ENCODE measurements at places on chromosomes 12 and 14.
A peak's percentile ranks its signal among the peaks of the same experiment; 100 is the strongest.

- DNase-seq: peak; percentile 68
These were observed 6.0 kb downstream of the GAPDH start for GRCh38 chr12:6540181-6540877.

DNA sequence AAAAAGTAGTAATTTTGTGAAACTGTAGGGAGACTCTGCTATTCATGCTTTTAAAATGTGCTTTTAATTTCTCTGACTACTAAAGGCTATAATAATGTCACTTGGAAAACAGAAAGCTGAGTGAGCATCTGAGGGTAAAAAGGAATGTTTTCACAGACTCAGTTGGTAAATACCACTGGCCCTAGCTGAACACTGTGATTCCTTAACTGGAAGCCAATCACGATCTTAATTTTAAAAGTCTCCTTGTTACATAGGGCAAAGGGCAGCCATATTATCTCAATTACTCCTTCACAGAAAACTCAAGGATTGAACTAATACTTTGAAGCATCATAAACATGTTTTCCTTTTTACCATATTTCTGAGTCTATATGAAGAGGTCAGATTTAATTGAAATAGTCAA lies 41.9 kb downstream of the PAWR start:
- DNase-seq: no peak

DNA sequence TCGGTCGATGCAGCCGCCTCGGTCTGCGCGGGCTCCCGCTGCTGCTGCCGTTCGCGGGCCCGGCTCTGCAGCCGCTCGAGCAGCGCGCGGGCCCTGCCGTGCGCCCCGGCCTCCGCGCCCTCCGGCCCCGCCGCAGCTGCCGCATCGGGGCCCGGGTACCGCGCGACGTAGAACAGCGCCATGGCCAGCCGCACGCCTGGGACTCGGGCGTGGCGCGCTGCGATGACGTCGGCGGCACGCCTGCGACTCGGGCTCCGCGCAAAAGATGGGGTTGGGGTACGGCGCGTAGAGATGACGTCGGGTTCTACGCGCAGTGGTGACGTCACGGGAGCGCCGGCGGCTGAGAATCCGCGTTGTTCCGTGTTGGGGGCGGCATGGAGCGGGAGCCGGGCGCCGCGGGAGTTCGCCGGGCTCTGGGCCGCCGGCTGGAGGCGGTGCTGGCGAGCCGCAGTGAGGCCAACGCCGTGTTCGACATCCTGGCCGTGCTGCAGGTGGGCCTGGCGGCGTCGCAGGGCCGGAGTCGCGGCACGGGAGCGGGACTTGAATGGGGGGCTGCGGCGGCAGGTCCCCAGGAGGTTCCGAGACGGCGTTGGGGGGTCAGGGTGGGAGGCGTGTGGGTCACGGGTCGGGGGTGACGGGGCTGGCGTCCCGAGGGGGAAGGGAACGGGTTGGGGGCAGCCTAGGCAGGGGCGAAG lies at the start of the genes DDX51 and NOC4L:
Gene DDX51 (minus strand): TSS at position 205 of the 695 bp plus-strand sequence. CDS start 23 bp downstream, at position 182.
Gene NOC4L (plus strand): TSS at position 343 of the 695 bp plus-strand sequence. CDS start 32 bp downstream, at position 375.
- DNase-seq: peak; percentile 98

DNA sequence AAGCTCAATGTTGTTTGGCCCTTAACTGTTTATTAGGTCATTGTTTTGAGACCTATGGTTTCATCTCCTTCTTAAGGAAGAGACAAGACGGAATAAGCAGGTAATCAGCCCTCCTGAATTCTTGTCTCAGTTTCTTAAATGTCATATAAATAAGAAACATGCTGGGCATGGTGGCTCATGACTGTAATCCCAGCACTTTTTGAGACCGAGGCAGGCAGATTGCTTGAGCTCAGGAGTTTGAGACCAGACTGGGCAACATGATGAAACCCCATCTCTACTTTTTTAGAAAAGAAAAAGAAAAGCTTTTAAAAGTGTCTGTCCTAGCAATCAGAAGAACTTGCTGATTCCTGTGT lies 5.1 kb downstream of the MTRFR start:
- DNase-seq: no peak

DNA sequence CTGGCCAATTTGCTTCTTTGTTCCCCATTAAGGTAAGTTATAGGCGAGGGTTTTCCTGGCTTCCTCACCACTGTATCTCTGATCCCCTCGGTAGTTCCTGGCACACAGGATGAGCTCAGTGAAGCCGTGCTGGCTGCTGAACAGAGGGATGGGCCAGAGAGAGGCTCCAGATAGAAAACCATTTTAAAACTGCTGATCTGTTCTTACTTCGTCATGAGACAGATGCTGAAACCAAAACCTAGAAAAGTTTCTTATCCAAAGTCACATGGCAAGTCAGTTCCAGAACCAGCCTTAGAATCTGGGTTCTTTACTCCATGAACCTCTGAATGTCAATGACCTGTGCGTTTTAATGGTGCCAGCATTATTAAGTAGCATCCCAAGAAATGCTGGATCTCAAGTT lies 76.3 kb upstream of the RIN3 start:
- no peak for DNase-seq

- DNase-seq: no peak
These were observed 27.7 kb downstream of the PPP4R3A start for GRCh38 chr14:91482263-91483013.

DNA sequence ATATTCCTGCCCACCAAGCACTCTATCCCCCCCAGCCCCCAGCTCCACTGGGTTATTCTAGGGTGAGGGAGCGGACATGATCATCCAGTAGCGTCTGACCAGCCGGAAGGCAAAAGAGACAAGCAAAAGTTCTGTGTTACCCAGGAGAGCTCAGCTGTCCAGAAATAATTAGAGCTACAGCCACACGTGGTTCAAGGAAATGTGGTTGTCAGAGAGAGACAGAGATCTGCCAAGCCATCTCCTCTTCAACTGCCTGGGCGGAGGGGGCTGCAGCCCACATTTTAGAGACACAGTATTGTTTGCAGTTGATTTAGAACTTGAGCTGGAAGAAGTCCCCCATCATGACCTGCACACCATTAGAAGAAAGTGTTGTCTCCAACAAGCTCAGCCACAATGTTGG lies 30.4 kb downstream of the DAO start:
- no peak for DNase-seq

DNA sequence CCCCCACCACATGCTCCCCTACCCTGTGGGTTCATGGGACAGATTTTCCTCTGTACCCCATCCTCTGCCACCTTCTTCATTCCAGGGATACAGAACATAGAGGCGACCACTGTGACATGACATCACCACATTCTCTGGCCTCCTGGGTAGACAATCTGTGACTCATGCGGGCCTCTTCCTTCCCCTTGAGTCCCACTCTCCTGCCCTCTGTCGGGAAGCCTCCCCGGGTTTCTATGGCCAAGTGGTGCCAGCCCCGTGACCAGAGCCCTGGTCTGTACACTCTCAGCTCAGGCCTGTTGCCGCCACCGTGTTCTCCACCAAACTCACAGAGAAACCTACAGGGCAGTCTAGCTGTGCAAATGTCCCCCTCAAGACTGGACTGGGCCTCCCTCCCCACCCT lies 8.0 kb downstream of the CLMN start:
- DNase-seq: no peak

GRCh38 chr12:79358716-79359300 lies 332.0 kb downstream of the PAWR start:
- no peak for DNase-seq

DNA sequence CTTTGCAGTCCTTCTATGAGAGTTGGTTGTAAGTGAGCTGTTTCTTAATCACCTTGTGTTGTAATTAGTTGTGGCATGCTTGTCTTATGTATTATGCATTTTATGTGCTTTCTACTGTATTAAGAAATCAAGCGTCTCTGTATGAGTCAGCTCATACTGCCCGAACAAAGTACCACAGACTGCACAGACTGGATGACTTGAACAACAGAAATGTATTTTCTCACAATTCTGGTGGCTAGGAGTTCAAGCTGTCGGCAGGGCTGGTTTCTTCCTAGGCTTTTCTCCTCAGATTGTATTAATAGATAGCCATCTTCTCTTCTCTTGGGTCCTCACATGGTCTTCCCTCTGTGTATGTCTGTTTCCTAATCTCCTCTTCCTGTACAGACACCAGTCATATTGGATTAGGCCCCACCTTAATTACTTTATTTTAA lies 77.7 kb downstream of the FLRT2 start:
- no peak for DNase-seq

DNA sequence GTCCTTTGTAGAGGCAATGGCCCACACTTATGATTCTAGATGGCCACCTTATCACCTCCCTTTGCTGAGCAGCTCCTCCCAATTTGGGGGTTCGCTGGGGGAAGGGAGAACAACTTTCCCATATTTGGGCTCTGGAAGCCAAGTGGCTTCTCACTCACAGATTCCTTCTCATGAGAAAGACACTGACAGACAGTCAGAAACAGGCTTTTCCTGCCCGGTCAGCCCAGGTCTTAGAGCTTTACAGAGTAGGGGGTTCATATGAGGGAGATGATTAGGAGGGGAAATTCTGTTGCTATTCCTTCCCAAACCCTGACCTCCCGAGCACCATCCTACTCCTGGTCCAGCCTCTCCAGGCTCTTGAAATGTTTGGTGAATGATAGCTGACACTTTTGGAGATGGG lies 60.1 kb upstream of the HSPB8 start:
- no peak for DNase-seq

GRCh38 chr12:30691122-30691879 lies 4.4 kb downstream of the IPO8 start:
- no peak for DNase-seq

DNA sequence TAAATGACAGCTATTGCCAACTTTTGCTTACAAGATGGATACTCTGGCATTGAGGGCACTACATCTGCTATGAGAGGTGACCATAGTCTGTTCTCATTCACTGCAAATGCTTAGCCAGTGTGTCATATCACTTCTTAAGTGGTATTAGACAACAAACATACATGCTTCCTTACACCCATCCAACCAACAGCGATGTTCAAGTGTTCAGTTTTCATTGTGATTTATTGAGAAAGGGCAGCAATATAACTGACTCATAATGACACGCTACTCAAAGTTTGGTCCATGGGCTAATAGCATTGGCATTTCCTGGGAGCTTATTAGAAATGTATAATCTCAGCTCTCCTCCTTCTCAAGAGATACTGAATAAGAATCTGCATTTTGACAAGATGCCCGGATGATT lies 181.7 kb downstream of the NPAS3 start:
- DNase-seq: no peak

DNA sequence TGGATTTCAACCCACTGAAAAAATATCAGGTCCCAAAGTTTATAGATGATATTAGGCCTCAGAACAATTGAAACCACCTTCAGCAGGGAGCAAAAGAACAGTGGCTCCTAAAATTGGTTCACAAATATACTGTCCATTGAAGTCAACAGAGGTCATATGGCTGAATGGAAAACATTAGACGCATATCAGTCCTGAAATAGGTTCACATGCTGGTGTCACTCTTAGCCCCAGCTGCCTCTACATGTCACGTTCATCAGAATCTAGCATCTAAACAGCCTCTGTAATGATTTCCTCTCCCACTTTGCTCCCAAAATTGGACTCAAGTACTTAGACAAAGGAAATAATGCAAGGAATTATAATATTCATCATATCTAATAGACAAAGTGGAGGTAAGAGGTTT lies 8.7 kb downstream of the FLRT2 start:
- no peak for DNase-seq

- no peak for DNase-seq
These were observed 5.2 kb downstream of the NDUFA12 start for GRCh38 chr12:94998326-94998725.

GRCh38 chr12:124515981-124516380 lies 51.4 kb downstream of the NCOR2 start:
- no peak for DNase-seq

DNA sequence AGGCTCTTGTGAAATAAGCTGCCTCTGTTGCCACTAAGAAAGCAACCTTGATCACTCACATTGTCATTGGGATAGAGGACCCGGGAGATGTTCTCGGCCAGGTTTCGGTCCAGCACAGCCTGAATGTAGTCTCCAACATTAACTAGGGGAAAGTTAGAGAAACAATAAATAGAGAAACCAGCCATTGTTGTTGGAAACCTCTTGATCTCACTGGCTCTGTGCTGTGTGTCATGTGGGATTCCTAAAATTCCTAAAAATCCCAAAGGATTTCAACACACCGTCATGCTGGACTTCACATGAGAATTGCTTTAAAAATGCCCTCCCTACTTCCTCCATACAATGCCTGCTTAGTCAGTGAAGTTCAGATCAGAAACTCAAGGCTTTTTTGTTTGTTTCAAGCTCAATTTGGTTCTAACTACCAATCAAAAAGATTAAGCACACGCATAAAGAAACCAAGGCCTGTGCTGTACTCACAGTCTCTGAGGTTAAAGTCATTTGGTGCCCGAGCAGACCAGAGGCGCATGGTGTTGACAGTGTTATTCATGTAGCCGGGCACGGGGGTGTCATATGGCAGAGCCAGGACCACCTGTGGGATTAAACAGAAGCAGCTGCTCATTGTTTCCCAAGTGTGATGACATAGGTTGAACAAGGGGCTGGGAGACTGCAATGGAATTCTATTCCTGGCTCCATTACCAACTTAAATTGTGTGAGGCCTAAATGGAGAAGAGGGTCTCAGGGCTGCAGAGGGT lies 23.6 kb downstream of the PYGL start:
- no peak for DNase-seq

DNA sequence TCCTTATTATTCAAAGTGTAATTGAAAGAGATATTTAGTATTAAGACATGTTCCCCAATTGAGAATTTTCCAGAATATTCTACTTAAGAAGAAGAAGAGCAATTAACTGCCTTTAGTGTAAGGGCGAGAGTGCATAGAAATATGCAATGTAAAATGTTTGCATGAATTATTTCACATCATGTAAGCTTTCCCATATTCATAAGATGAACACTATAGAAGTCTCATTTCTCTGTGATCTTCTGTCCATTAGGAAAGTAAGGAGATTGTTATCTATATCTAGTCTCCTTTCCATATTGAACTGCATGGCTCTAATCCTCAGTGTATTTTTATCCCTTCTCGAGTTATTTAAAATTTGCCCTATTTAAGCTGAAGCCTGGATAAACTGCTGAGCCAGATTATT lies 17.1 kb upstream of the FGD4 start:
- no peak for DNase-seq

DNA sequence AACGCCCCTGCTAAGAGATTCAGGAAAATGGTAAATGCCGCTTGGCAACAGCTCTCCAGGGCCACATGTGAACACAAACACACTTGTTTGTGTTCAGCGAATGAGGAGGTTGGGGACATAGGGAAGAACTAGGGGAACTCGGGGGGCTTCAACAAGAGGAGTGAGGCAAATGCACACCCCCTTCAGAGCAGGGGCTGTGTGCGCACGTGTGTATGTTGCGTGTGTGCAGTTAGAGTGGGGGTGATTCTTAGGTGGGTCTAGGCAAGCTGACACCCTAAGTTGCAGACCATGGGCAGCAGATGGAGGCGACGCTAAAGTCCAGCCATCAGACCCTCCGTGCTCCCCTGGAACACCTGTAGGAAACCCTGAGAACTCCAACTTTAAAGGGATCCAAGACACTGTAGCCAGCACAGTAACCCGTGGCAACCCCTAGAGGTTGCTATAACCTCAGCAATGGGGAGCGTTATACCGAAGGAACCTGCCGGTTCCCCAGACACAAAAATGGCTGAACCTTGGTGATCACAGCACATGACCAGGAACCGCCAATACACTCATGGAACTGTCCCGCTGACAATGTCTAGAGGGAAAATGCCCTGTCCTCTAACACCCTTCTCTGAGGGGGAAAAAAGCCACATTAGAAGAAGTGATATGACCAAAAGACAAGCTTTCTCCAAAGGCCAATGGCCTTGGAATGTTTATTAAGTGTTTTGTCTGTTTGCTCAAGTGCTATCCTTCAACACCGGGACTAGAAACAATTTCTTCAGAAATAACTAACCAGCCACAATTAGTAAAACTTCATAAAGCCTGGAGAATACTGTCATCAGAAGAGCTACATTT lies 86.5 kb upstream of the CEP83 start:
- DNase-seq: no peak

GRCh38 chr12:47907851-47908454 lies 3.2 kb upstream of the VDR start:
- DNase-seq: no peak

Measured in activated T-cell treated with anti-CD3 and anti-CD28 coated beads, Interleukin-2, amount 50 U/mL, for 48 hours (primary cell).